ENCODE measurements at places on chromosomes 1 and 21. TPM values are rescaled to one million over a fixed set of nuclear protein-coding genes. Genes with fewer than 3 reads are reported as not detected.

The CCDC181 gene
- total RNA-seq, result not detected

The CCDC185 gene
- total RNA-seq, result not detected

The RER1 gene
- 67.4 TPM for total RNA-seq

The ARHGEF16 gene
- total RNA-seq, result 7.9 TPM

The PAQR6 gene
- 2.0 TPM for total RNA-seq

The ANGPTL7 gene
- 3.0 TPM for total RNA-seq
